ENCODE measurements at places on chromosomes 11 and 22.

- DNase-seq: peak; percentile 73
Measured at GRCh38 chr22:38467904-38468442, at the start of gene KDELR3. Gene KDELR3, plus strand, starts transcription at chr22:38468096. Its CDS starts 138 bp downstream, at chr22:38468234.

DNA sequence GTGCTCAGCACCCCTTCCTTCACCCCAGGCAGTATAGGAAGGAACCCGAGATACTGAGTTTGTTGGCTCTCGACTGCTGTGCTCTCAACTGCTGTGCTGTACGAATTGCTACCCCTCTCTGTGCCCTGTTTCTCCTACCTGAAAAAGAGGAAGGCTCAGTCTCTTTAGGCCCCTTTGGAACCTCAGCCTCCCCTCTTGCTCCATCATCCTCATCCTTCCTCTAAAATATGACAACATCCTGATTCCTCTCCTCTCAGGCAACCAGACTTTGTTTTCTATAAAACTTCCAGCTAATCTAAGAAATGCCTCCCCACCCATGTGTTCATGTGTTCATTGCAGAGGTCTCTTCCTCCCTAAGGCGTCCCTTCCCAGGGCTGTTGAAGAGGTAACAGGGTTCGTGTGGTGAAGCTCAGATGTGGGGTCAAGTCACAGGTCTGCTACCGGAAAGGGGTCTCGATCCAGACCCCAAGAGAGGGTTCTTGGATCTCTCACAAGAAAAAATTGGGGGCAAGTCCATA lies 35.5 kb upstream of the CD82 start:
- no peak for DNase-seq

DNA sequence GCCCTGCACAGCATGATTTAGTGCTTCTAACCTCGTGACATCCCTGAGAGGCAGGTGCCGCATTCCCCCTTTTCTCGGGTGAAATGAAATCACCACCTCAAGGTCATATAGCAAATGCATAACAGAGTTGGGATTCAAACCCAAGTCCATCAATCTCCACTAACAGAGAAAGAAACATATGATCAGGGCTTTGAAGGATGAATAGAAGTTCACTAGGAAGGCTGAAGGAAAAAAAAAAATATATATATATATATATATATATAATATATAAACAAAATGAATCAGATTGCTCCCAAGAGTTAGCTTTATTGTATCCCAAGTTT lies 12.1 kb upstream of the ARHGEF17 start:
- DNase-seq: no peak

GRCh38 chr22:44217346-44217745 lies 36.6 kb downstream of the PARVG start:
- no peak for DNase-seq

DNA sequence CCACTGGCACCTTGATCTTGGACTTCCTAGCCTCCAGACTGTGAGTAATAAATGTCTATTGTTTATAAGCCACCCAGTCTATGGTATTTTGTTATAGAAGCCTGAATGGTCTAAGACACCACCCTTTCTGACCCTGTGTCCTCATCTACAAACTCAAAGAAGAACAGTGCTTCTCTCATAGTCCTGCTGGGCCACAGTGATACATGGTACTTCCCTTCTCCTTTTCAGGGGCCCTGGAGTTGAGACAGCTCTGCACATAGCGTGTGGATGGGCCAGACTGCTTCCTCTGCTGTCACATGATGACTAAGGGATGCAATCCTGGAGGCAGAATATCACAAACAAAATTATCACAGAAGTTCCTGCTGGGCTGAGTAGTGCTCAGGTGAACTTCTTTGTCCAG lies 5.0 kb downstream of the KCNJ11 start:
- DNase-seq: no peak
